CD4-positive, alpha-beta memory T cell (primary cell): ENCODE measurements at places on chromosomes 7 and 10. TPM values are rescaled to one million over a fixed set of nuclear protein-coding genes. Genes with fewer than 3 reads are reported as not detected.

DNA sequence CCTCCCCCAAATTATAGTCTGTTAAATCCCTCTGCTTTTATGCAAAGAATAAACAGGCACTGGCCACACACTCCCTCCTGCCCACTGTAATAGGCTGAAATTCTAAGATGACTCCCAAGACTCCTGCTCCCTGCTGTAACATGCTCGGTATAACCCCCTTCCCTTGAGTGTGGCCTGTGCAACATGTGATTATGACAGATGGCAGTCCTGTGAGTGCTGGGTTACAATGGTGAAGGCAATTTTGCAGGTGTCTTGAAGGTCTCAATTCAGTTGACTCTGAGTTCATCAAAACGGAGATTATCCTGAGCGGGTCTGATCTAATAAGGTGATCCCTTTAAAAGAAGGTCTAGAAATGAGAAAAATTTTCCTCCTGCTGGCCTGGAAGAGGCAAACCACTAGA, 55.9 kb downstream of the CREB3L2 start:
- no peak for DNase-seq

GRCh38 chr7:155338632-155339320, 41.1 kb downstream of the INSIG1 start:
- DNase-seq: peak; percentile 34

GRCh38 chr7:13894377-13894776, 95.1 kb downstream of the ETV1 start:
- no peak for DNase-seq

DNA sequence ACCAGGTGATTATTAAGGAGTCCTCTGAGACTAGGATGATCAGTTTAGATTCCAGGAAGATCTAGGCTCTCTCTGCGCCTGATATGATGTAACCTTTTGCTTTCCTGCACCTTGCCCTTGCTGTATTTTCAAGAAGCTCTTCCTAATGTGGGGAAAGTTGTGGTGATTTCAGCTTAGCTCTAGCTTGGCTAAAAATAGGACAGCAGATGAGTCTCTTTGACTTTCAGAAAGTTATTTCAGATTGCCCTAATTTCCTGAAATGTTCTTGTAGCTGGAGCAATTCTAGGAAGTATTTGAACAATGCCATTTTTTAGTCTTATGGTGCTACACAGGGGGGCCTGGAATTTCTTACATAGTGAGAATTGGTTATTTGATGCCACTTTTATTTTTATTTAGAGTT, 3.8 kb downstream of the LCOR start:
- DNase-seq: no peak

DNA sequence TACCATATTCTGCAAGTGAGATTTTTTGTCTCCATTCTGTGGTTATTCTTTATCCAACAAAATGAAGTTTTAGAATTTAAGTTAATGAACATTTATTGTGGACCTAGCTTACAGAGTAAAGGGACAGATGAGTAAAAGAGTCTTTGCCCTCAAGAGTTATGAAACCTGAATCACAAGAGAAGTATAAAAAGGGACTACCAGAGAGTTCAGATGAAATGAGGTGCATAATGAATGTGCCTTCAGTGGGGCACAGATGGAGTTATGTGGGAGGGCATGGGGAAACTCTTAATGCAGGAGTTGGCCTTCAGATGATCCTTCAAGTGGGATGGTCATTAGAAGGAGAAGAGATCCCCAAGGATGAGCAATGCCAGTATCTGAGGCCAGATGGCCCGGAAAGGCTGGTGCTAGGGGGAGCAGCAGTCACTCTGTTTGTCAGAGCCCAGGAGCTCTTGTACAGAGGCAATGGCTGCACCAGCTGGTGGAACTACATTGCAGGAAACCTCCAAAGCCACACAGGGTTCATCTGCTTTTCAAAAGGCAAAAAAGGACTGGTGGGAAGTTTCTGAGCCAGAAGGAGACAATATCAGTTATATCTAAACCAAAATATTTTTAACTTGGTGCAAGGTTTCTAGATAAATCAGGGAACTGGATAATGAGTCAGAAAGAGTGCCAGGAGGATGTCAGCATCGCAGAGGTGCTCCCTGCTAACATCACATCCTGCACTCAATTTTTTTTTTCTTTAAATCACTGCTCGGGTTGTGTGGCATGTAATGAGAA, 162.0 kb downstream of the KLF6 start:
- peak; percentile 4 for DNase-seq

The RPEL1 gene
- not detected for total RNA-seq

GRCh38 chr10:84015877-84016595, 123.3 kb upstream of the GHITM start:
- DNase-seq: no peak

DNA sequence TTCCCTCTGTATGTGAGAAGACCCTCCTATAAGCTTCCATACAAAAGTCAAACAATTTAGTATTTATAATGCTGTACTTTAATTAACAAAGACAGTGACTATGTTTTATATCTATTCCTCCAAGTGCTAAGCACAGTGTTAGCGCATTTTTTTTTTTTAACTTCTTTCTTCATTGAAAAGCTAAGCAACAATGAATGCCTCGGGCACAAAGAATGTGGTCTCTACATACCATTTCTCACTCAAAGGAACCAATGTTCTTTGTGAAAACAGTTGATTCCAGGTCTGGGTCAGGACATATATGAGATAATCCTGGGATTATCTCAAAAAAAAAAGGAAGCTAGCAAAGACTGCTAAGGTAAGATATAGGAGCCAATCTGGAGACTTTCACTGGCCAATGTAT, 26.2 kb upstream of the REEP3 start:
- no peak for DNase-seq

The TLX1 gene
- total RNA-seq: not detected

DNA sequence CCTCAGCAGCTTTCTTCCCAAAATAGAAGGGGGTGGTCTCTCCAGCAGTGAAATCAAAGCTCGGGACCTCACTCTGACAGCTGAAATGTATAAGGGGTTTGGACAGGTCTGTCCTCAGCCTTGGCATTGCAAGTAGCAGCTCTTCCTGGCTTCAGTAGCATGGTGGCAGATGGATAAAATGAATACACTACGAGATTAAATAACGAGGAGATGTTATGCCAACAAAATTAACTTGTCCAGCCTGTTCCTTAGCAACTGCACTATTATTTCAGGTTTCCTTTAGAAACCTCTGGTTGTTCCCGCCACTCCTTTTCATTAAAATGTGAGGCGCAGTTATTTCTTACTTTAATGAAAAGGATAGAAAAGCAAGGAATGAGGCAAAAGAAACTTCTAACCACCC, 24.9 kb downstream of the PRLHR start:
- no peak for DNase-seq
